GM23338 (cell line): ENCODE measurements at places on chromosomes 6 and 20. TPM values are rescaled to one million over a fixed set of nuclear protein-coding genes. Genes with fewer than 3 reads are reported as not detected.

Gene C6orf58
- not detected in 2 replicates for total RNA-seq

DNA sequence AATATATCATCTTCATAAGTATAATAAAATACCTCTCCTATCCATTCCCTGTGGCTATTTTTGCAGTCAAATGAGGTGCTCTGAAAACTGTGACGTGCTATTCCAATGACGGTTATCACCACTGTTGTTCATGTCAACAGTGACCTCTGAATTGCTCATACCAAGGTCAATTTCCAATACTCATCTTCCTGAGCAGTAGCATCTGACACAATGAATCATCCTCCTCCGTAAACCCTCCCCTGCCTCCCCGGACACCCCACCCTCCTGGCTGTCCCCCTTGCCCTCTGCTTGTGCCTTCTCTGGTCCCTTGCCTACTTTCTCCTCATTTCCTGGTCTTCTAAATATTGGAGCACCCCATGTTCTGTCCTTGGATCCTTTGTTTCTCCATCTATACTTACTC is 77.7 kb upstream of the SLC22A23 start:
- H3K27ac ChIP-seq, result no peak overlapping the region
- H3K27me3 ChIP-seq, result no peaks in the 10 kb centered on the region
- DNase-seq, result no peak

DNA sequence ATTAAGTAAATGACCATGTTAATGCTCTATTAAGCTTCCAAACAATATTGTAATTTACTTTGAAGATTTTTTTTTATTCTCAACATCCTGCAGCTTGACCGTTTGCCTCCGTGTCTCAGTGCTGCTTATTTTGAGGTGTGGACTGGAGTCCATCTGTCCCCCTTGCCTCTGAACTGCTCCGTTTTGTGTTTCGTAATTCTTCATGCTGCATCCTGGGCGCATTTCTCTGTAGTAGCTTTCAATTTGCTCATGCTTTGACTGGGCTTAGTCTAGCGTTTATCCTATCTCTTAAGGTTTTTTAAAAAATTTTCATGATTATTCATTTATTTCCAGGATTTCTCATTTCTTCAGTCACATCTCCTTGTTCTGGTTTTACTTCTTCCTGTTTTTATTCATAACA is 37.8 kb downstream of the PTPN1 start:
- no peak overlapping the region for H3K4me3 ChIP-seq
- no peaks in the 10 kb centered on the region for H3K27me3 ChIP-seq
- 0 out of 2 replicates have a peak overlapping the region, but pooled peaks have one; percentile 27 for H3K27ac ChIP-seq
- no peaks in the 10 kb centered on the region; the same call in 1 of the 2 replicates for H3K36me3 ChIP-seq

GRCh38 chr20:51386586-51386985 is 155.9 kb downstream of the NFATC2 start:
- no peaks in the 10 kb centered on the region for H3K27me3 ChIP-seq
- no peak overlapping the region for H3K4me3 ChIP-seq
- peaks cover 43% of the 10 kb centered on the region for H3K4me1 ChIP-seq

DNA sequence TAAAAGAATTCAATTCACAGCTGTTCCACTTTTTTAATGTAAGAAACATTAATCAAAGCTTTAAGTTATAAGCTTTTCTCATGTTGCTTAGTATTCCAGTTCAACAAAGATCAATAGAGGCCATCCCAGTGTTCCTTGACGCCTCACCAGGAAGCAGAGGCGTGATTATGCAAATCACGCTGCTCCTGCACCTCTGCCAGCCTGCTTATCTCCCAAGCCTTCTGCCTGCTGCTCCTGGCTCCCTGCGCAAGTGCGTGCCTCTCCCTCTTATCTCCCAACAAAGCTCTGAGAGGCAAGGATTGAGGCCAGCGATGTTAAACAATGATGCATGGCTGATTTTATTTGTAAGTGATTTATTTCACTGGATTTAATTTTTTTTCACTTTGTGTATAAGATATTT is 42.8 kb downstream of the INSM1 start:
- DNase-seq, result peak; percentile 76
- H3K4me3 ChIP-seq, result no peak overlapping the region
- H3K36me3 ChIP-seq, result no peaks in the 10 kb centered on the region
- no peaks in the 10 kb centered on the region for H3K27me3 ChIP-seq
- peaks cover 32% of the 10 kb centered on the region for H3K4me1 ChIP-seq

- no peak overlapping the region for H3K4me3 ChIP-seq
- H3K27ac ChIP-seq, result no peak overlapping the region
- H3K4me1 ChIP-seq, result no peaks in the 10 kb centered on the region
- H3K36me3 ChIP-seq, result no peaks in the 10 kb centered on the region
Observed at GRCh38 chr6:143187238-143187923, 126.7 kb downstream of the AIG1 start.

DNA sequence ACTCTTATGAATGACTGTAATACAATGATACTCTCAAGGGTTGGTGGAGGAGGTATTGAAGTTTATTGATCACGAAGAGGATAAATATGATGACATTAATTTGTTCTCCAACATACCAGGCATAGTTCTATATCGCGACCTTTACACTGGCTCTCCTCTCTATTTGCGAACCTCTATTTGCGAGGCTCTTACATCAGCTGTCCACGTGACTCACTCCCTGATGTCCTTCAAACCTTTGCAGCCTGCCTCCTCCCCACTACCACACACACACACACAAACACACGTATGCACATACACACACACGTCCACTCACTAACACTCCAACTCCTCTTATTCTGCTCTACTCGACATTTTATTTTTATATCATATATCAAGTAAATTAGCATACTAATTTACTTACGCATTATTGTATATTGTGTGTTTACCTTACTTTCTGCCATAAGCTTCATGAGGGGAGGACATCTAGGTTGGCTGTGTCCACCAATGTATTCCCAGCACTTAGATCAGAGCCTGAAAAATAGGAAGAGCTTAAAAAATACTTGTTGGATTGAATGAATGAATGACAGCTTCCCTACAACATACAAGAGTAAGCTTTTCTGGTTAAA is 53.3 kb upstream of the TNFRSF21 start:
- no peaks in the 10 kb centered on the region for H3K27me3 ChIP-seq
- H3K27ac ChIP-seq, result no peak overlapping the region
- no peak overlapping the region for H3K4me3 ChIP-seq
- H3K36me3 ChIP-seq, result no peaks in the 10 kb centered on the region
- peaks cover 7% of the 10 kb centered on the region for H3K4me1 ChIP-seq
- no peak for DNase-seq

DNA sequence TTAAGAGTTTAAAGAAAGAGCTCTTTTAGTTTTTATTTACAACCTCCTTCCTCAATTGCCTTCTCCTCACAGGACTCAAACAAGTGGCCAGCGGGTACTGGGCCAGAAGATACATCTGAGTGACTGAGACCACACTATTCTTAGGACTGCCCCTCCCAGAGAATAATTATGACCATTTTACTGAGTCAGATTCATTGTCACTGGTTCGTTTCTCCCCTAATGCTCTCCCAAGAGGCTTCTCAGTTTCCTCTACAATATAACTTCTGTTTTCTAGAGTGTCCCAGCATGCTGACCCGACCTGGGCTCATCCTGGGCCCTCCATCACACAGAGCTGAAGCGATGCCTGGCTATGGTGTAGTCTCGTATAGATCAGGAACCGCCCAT is 279.9 kb downstream of the CD83 start:
- H3K27me3 ChIP-seq, result no peaks in the 10 kb centered on the region
- no peak overlapping the region for H3K27ac ChIP-seq
- H3K4me1 ChIP-seq, result peaks cover 10% of the 10 kb centered on the region
- DNase-seq, result no peak

GRCh38 chr6:168368936-168369335 is 49.4 kb upstream of the DACT2 start:
- no peak overlapping the region for H3K4me3 ChIP-seq
- no peaks in the 10 kb centered on the region for H3K36me3 ChIP-seq

DNA sequence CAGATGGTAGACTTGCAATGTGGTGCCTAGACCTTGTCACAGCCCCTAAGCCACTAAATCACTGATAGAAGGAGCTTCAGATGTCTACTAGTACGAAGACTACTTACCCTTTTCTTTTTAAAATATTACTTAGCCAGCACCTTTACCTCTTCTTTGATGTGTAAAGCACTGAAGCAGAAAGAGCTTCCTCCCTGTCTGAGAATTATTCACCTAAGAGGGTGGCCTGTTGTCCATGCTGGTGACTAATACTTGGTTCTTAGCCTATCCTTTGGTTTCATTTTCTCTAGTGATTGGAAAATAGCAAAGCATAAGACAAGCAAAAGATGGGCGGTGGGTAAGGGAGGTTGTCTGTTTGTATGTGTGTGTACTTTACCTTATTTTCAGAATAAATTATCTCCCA is 794.6 kb downstream of the TFAP2A start:
- no peak for DNase-seq
- H3K4me3 ChIP-seq, result no peak overlapping the region
- H3K4me1 ChIP-seq, result no peaks in the 10 kb centered on the region
- H3K27ac ChIP-seq, result no peak overlapping the region
- no peaks in the 10 kb centered on the region for H3K27me3 ChIP-seq

- no peak for DNase-seq
- H3K4me1 ChIP-seq, result no peaks in the 10 kb centered on the region
- H3K27me3 ChIP-seq, result no peaks in the 10 kb centered on the region
- H3K36me3 ChIP-seq, result 0 out of 2 replicates have a peak, but pooled peaks cover 2% of the 10 kb centered on the region
Observed at GRCh38 chr20:55678126-55678525, 327.2 kb downstream of the CBLN4 start.

GRCh38 chr6:170042596-170043118 is 248.2 kb downstream of the DLL1 start:
- H3K36me3 ChIP-seq, result no peaks in the 10 kb centered on the region
- no peak overlapping the region for H3K27ac ChIP-seq
- no peaks in the 10 kb centered on the region for H3K27me3 ChIP-seq
- 0 out of 2 replicates have a peak, but pooled peaks cover 3% of the 10 kb centered on the region for H3K4me1 ChIP-seq

- H3K36me3 ChIP-seq, result peaks cover 41% of the 10 kb centered on the region
- peak overlapping the region; percentile 92 for H3K27ac ChIP-seq
- H3K4me3 ChIP-seq, result peak overlapping the region; percentile 58
- DNase-seq, result peak; percentile 97
- H3K4me1 ChIP-seq, result peaks cover 6% of the 10 kb centered on the region; the same call in 1 of the 2 replicates
Observed at GRCh38 chr20:31547017-31547675, 32.9 kb downstream of the HM13 start.

- no peak for DNase-seq
- H3K27me3 ChIP-seq, result no peaks in the 10 kb centered on the region
- H3K36me3 ChIP-seq, result no peaks in the 10 kb centered on the region
- no peaks in the 10 kb centered on the region for H3K4me1 ChIP-seq
- no peak overlapping the region for H3K4me3 ChIP-seq
Observed at GRCh38 chr6:53673162-53673727, 7.7 kb upstream of the KLHL31 start.

DNA sequence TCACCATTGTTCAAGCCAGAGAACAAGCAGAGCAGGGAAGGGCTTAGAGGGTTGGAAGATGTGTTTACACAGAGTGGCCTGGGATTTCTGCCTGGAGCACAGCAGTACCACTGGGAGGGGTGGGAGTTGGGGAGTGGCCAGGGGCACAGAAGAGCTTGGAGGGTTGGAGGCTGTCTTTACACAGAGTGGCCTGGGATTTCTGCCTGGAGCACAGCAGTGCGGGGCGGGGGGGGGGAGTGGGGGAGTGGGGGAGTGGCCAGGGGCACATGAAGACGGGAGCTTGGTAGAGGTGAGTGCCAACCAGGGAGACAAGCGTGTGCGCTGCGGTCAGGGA is 50.9 kb downstream of the WDR27 start:
- H3K27me3 ChIP-seq, result no peaks in the 10 kb centered on the region
- no peak for DNase-seq
- no peak overlapping the region for H3K4me3 ChIP-seq
- 0 out of 2 replicates have a peak, but pooled peaks cover 2% of the 10 kb centered on the region for H3K4me1 ChIP-seq
- no peak overlapping the region for H3K27ac ChIP-seq
- H3K36me3 ChIP-seq, result peaks cover 10% of the 10 kb centered on the region; the same call in 1 of the 2 replicates

DNA sequence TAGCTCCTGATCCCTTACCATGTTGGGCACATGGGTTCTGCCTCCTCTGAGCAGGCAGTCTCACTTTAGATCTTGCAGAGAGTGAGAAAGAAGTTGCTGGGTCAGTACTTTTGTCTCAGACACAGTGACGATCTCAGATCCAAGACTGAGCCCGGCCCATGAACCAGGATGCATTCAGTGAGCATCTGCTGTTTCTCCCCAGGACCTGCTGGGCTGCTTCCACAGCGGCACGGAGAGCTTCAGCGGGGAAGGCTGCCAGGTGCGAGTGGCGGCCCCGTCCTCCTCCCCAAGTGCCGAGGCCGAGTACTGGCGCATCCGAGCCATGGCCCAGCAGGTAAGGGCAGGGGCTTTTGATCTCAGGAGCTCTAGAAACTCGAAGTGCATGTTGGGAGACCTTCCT is 53.9 kb upstream of the SMIM28 start:
- no peak overlapping the region for H3K27ac ChIP-seq
- H3K4me1 ChIP-seq, result peaks cover 4% of the 10 kb centered on the region; the same call in 1 of the 2 replicates
- no peak overlapping the region for H3K4me3 ChIP-seq
- no peaks in the 10 kb centered on the region for H3K27me3 ChIP-seq
- DNase-seq, result no peak

- no peaks in the 10 kb centered on the region for H3K4me1 ChIP-seq
- H3K27me3 ChIP-seq, result no peaks in the 10 kb centered on the region
- no peak overlapping the region for H3K4me3 ChIP-seq
- H3K36me3 ChIP-seq, result no peaks in the 10 kb centered on the region
Observed at GRCh38 chr6:121767211-121767610, 331.8 kb downstream of the GJA1 start.

DNA sequence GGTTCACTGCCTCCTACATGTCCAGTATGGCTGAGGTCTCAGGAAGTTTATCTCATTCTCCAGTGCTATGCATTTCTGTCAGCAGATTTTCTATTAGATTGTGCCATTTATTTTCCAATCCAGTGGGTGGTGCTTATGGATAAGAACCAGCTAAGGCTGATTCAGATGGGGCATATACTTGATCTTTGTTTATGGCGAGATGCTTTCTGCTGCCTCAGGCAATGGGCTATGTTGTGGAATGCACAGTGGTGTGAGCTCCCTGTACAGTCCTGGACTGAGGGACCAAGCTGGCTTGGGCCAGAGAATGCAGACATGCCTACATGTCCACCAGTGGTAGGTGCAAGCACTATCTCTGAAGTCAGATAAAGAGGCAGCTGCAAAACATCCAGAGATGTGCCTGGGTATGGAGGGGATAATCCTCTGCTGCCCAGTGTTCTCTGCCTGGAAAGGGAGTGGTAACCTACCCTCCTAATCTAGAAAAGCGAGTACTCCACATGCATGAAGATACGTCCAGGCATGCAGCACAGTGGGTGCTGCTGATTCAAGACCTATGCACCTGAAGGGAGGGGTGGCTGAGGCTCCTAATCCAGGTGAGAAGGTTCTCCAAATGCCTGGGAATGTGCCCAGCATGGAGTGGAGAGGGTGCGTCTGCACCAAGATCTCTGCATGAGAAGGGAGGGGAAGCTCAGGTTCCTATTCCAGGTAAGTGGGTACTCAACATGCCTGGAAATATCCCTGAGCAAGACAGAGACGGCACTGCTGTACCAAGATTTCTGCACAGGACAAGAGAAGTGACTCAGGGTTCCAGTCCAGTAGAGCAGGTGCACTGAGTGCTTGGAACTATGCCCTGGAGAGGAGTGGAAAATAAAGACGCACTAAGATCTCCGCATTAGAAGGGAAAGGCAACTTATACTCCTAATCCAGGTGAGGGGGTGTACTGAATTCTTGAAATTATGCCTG is 9.4 kb downstream of the CST4 start:
- H3K4me3 ChIP-seq, result no peak overlapping the region
- H3K27me3 ChIP-seq, result no peaks in the 10 kb centered on the region
- H3K27ac ChIP-seq, result no peak overlapping the region
- no peaks in the 10 kb centered on the region for H3K36me3 ChIP-seq
- no peak for DNase-seq
